ENCODE measurements at places on chromosomes 3 and 15.

DNA sequence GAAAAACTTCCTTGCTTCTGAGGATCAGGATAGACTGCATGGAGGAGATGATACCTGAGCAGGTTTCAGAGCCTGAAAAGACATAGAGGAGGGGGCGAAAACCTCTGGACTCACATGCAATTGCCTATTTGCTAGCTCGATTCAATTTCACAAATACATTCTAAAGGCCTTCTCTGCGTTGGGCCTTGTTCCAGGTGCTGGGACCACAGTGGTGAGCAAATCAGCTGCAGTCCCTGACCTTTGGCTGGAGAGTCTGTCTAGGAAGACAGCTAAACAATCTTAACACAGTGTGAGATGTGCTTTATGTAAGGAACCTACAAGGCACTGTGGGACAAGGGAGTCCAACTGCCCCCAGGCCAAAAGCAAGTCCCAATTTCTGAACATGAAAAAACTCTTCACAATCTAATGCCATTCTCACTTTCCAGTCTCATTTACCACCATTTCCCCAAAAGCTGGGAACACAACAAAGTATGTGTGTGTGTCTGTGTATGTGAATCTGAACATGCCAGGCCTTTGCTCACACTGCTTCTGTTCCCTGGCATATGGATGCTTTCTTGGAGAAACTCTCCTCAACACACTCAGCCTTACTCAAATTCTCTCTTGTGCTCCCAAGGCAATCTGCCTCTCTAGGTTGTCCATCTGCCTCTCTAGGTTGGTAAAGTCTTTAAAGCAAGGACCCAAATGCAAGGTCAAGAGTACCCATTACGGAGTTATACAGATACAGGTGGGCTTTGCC, 2.1 kb upstream of the PCCB start:
- no peak for DNase-seq

GRCh38 chr3:40229963-40230362, 79.5 kb upstream of the EIF1B start:
- no peak for DNase-seq

- no peak for DNase-seq
These were observed 6.8 kb upstream of the GAP43 start for GRCh38 chr3:115616461-115616860.

GRCh38 chr3:45464336-45465170, 76.2 kb downstream of the LARS2 start:
- no peak for DNase-seq

- DNase-seq = no peak
These were observed 267.0 kb downstream of the ZBTB20 start for GRCh38 chr3:114880078-114880477.

GRCh38 chr3:94365006-94365405, 302.1 kb downstream of the NSUN3 start:
- no peak for DNase-seq

DNA sequence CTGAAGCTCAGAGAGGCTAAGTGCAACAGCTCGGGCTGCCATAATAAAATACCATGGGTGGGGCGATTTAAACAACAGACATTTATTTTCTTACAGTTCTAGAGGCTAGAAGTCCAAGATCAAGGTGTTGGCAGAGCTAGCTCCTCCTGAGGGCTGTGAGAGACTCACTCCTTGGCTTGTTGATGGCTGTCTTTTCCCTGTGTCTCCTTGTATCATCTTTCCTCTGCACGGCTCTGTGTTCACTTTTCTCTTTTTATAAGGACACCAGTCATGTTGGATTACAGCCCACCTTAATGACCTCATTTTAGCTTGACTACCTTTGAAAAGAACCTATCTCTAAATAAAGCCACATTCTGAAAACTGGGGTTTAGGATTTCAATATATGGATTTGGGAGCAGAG, 129.7 kb downstream of the RPL22L1 start:
- DNase-seq = no peak

DNA sequence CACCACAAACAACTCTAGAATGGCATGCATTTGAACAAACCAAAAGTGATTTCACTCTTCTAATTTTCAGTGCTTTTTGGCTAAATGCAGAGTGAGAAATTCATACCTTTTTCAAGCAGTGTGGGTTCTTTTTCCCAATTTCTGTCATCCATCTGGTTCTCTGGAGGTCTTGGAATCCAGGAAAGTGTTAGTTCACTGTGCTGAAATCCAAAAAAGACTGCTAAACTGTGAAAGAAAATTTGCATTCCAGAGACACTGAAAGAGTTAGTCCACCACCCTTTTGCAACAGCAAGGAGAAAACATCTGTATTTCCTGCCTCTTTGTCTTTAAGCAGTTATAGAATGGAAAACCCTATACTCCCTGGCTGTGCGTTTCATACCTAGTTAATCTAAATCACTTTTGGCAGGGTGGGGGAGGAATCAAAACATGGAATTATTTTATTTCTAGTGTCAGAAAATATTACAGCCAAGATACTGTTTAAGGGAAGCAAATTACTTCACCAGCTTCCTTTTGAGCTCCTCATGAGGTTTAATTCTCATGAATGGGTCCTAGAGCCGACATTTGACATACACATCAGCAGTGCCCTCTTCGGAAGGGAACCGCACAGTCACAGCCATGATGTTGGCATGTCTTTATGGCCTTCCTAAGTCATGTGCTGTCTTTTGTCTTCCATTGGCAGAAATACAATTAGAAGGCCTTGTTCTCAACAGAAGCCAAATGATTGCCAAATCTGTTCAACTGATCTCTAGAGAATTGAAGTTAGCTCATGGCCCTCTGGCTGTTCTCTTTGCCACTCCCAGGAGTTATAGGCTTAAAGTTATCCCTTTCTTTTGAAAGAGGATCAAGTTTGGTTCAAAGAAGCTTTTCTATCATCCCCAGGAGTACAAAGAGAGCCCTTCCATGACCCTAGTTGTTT, 317.7 kb upstream of the TPRG1 start:
- no peak for DNase-seq

Measured in activated T-cell treated with anti-CD3 and anti-CD28 coated beads for 4 hours (primary cell).